Epithelial cell of umbilical artery (primary cell): ENCODE measurements at places on chromosomes 7 and 10. TPM values are rescaled to one million over a fixed set of nuclear protein-coding genes. Genes with fewer than 3 reads are reported as not detected.

Gene HGF
- total RNA-seq, result 0.65 and 1.8 TPM in 2 replicates

Gene VIPR2
- total RNA-seq, result not detected in 2 replicates

Gene RELN
- 1.2 and 1.6 TPM in 2 replicates for total RNA-seq

Gene GDF2
- not detected in 2 replicates for total RNA-seq

Gene RAB19
- total RNA-seq, result 0.46 TPM in 1 of 2 replicates, not detected in the other

Gene ZNF365
- total RNA-seq, result 0.91 and 7.8 TPM in 2 replicates

Gene INA
- under 0.01 and 0.15 TPM in 2 replicates for total RNA-seq

Gene GAD2
- total RNA-seq, result not detected in 2 replicates

Gene VSTM4
- under 0.01 and 0.32 TPM in 2 replicates for total RNA-seq
